Kidney glomerular epithelial cell (primary cell): ENCODE measurements at places on chromosomes 7 and 10.

DNA sequence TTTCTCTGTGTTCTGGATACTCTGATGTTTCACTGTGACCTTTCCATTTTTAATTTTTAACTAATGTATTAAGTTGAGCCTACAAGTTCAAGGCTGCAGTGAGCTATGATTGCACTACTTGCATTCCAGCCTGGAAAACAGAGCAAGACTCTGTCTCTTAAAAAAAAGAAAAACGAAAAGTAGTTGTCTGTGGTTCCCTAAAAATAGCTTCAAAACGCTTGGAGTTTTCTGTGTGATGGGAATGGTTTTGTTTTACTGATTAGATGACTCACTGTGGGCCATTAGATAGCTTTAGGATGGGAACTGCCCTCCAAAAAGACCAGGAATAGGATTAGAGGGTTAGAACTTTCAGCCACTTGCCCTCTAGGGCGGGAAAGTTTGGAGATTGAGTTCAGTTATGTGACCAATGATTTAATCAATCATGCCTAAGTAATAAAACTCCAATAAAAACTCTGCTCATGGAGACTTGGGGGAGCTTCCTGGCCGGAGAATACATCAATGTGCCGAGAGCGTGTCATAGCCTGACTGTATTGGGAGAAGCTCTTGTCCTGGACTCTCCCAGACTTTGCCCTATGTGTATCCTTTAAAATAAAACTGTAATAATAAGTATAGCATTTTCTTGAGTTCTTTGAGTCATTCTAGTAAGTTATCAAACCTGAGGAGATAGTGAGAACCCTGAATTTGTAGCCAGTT lies 147.1 kb downstream of the LYZL1 start:
- no peak for DNase-seq

- no peak for DNase-seq
These were observed 1004.9 kb upstream of the POT1 start for GRCh38 chr7:125934539-125934938.

DNA sequence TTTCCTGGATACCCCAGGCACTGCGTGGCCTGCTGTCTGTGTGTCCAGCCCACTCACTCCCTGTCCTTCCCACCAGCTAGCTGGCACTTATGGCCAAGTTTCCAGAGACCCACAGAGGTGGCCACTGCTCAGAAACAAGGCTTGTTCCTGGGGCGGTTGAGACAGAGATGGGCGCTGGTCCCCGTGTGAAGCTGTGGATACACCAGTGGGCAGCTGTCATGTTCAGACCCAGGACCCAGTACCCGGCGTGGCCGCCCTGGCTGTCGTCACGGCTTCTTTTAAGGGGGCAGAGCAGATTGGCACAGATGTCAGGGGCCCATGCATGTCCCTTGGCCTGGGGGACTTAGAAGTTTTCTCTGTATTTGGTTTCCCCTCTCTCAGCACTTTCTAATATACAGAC lies 36.3 kb downstream of the FOXL3 start:
- no peak for DNase-seq

GRCh38 chr7:25314731-25315267 lies 86.5 kb upstream of the NPVF start:
- no peak for DNase-seq

DNA sequence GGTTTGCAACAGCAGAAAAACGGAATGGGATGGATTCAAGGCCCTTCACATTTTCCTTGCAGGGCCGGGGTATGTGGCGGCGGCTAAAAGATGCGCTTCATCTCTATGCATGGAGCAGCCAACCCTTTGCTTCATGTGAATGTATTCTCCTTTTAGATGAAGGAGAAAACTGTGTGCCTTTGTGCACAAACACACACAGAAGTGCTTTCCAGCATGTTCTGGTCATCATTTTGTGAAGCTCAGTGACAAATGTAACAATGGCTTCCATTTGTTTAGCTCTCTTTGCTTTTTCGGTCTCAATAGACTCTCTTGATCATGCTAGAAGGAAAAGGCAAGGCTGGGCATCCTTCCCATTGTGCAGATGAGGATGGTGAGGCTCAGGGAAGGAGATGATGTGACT lies 161.7 kb upstream of the MKI67 start:
- DNase-seq = no peak

GRCh38 chr7:29349362-29349761 lies 154.8 kb downstream of the CHN2 start:
- no peak for DNase-seq

DNA sequence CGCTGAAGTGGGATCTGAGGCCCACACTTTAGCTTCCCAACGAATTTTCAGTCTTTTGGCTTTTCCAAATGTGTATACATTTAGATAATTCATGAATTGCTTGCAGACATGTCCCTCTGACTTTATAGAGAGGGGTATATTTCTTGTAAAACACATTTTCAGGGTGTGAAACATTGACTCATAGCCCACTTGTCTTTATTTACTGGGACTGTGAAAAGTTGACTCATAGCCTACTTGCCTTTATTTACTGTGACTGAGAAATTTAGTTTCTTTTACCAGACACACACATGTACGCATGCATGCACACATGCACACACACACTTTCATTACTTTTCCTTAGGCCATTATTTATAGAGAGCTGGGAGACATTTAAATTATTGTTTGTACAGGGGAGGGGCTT lies 79.1 kb downstream of the VTI1A start:
- no peak for DNase-seq

DNA sequence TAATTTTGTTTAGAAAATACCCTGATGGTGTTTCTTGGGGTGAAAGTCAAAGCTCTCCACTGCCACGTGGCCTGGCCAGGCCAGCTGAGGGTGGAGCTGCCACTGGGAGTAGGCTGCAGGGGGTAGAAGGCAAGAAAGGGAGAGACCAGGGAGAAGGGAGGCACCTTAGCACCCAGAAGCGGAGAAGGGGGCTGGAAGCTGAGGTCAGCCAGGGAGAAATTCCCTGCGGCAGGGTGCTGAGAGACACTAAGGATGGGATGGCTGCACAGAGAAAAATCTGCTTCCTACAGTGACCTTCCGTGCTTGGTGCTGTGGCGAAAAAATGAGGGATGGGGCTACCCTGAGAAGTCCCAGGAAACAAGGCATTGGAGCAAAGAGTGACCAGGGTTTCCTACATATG lies 143.7 kb downstream of the SLIT1 start:
- DNase-seq = no peak

DNA sequence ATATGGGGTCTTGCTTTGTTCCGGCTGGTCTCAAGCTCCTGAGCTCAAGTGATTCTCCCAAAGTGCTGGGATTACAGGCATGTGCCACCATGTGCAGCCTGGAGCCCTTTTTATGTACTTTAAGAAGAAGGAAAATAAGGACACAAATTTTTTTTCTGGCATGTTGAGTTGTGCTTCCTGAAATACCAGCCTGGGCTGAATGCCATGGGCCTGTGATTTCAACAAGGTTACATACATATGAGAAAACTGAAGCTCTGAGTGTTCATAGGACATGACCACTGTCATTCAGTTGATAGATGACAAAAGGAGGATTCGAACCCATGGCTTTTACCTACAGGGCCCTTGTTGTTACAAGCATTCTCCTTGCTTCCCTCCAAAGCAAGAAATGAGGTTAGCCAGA lies 36.1 kb downstream of the ST8SIA6 start:
- DNase-seq = no peak
